ENCODE measurements at places on chromosomes 1 and 21. TPM values are rescaled to one million over a fixed set of nuclear protein-coding genes. Genes with fewer than 3 reads are reported as not detected.
A peak's percentile ranks its signal among the peaks of the same experiment; 100 is the strongest.

OR10T2 gene
- not detected for total RNA-seq

- no peak for DNase-seq
Measured at GRCh38 chr1:9861360-9861759, 37.6 kb upstream of the CLSTN1 start.

- no peak for DNase-seq
Measured at GRCh38 chr1:166378805-166379204, 212.0 kb upstream of the FAM78B start.

DNA sequence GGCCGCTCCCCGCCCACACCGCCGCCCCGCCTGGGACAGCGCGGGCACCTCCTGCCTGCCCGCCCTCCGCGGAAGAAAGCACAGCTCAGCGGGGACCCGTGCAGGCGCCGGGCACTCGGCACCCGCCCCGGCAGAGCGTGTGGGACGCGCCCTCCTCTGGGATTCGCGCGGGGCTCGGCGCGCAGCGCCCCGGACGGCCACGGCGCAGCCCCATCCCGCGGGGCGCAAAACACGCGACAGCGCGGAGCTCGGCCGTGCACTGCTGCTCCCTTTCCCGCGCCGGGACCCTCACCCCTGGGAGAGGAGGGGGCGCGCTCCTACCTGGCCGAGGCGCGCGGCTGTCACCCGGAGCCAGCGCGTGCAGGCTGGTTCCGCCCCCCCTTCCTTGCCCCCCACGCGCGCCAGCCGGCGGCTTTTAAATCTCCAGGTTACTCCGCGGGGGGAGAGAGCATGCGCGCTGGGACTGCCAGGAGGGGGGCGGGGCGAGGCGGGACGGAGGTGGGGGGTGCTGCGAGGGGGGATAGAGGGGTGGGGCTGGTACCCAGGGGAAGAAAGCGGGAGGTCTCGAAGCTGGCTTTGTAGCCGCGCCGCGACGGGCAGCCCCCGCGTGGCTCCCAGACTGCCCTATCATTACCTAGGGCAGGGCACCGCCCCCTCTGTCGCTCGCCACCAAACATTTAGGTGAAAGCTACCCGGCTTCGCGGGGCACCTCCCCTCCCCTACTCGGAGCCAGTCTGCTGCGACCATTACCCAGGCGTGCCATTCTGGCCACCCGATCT, at the start of gene SLC45A3:
Gene SLC45A3 (minus strand): TSS at position 437 of the 779 bp plus-strand sequence. CDS start 15,853 bp downstream, outside the sequence.
- DNase-seq: no peak

GRCh38 chr1:107557095-107557494, 407.9 kb downstream of the VAV3 start:
- DNase-seq: peak; percentile 56

GPR89B gene
- 36.0 TPM for total RNA-seq

DNA sequence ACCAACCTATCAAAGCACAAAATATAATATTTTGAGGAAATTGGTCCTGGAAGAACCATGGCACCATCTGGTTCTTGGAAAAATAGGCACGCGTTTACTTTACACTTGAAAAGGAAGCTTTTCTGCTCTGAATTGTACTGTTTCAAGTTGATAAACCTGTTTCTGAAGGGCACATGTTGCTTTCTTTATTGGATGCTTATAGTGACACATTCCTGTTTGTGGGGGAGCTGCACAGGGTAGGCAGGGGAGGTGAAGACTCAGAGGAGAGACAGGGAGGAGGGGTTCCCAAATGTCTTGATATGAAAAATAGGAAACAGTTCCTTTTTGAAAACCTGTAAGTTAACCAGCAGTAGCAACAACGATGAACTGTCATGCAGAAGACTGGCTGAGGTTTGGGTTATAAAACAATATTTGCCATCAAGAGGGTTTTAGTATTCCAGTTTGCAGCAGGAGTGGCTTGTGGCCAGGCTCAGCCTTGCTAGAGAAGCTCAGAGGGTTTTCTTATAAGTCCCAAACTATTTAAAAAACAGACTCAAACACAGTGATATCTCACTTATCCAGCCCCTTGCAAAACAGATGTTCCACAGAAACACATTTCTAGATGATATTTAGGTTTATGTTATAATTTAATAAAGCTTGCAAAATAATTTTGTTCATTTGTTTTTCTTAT, 127.0 kb upstream of the MROH9 start:
- peak; percentile 6 for DNase-seq

GRCh38 chr1:119946724-119947123, 50.4 kb upstream of the ADAM30 start:
- DNase-seq: no peak

RPF1 gene
- 22.0 TPM for total RNA-seq

GRCh38 chr1:214514032-214514818, 37.2 kb downstream of the PTPN14 start:
- DNase-seq: no peak

DNA sequence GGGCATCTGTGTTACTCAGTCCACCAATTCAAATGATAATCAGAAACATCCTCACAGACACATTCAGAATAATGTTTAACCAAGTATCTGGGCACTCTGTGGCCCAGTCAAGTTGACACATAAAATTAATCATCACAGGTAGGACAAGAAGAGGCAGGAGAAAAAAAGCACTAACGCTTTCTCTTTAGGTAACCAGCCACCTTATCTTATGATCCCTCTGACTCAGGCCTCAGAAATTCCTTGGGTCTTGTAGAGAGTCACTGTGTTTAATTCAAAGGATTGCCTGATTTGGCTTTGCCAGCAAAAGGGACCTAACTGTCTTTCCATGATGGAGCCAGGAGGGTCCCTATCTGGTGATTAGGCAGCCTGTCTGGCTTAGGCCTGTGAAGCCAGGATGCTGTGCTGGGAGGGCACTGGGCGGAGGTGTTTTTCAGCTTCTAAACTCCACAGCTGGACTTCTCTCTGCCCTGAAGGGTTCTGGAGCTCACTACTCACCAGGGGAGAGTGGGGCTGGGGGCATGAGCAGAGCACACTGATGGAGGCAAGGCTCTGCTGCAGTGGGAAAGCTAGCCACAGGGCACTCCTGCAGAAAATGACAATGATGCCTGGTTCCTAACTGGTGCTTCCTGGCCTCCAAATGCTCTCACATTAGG, 36.4 kb upstream of the STUM start:
- peak; percentile 78 for DNase-seq

- no peak for DNase-seq
Measured at GRCh38 chr1:32741413-32742198, 39.0 kb upstream of the SYNC start.

DNA sequence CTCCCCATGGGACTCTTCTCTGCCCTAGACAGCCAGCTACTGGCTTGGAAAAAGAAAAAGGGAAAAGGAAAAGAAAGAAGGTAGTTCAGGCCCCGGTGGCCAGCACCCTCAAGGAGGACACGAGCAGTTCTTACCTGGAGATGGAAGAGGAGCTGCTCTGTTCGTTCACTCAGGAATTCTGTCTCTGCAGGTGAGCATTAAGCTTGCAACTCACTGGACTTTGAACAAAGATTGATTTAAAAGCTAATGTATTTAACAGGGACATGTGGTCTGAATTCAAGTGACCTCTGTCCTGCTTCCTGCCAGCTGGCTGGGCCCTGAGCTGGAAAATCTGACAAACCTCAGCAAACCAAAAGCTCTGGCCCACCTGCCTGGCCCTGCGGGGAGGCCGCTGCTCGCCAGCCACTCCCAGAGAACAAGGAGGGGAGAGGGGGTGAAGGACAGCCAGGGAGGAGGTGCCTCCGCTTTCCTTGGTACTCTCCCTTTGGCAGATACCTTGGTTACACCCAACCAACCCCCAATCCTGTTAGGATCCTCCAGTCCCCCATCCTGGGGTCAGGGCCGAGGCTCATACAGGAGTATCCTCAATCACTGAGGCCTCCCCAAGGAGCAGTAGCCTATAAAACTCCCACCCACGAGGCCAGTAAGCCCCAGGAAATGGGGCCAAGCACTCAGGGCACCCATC, at the start of gene PDZK1:
Gene PDZK1 (minus strand): TSS at position 186 of the 685 bp plus-strand sequence. CDS start 19,347 bp downstream, outside the sequence.
- no peak for DNase-seq

DNA sequence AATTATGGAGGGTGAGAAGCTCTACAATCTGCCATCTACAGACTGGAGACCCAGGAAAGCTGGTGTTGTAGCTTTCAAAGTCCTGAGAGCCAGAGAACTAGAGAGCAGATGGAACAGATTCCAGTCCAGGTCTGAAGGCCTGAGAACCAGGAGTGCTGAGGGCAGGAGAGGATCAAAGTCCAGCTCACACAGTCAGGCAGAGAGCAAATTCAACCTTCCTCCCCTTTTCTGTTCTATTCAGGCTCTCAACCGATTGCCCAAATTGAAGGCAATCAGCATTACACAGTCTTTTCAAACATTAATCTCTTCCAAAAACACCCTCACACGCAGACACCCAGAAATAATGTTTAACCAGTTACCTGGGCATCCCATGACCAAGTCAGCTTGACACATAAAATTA, 2.5 kb upstream of the TMPRSS2 start:
- no peak for DNase-seq

DNA sequence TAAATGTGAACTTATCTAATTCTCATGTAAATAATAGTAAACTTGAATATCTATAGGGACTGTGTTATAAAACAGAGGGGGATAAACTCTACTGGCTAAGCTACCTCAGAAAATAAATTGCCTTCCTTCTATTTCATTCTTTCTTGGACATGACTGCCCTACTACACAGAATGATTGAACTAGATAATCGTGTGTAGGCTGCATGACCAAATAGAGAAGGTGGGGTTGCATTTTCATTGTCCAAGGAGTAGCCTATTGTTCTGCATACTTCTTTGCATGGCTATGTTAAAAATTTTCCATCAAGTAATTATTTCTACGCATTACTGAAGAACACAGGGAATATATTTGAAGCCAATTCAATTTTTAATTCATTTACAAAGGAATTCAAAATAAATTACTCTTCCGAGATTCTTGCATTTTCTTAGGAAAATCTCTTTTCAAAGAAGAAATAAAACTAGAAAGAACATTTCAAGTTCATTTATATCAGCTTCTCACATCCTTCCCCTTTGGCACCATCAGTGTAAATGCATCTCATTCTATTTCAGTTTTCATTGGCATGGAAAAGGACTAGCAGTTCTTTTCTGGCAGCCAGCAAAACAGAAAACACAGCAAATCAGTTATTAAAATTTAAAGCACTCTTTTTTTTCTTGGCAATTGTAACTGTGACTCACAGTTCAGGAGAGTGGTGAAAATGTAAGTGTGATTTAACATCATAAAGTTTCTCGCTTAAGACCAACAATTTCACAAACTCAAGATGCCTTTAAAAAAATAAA, 714.7 kb downstream of the NCAM2 start:
- DNase-seq: no peak

DNA sequence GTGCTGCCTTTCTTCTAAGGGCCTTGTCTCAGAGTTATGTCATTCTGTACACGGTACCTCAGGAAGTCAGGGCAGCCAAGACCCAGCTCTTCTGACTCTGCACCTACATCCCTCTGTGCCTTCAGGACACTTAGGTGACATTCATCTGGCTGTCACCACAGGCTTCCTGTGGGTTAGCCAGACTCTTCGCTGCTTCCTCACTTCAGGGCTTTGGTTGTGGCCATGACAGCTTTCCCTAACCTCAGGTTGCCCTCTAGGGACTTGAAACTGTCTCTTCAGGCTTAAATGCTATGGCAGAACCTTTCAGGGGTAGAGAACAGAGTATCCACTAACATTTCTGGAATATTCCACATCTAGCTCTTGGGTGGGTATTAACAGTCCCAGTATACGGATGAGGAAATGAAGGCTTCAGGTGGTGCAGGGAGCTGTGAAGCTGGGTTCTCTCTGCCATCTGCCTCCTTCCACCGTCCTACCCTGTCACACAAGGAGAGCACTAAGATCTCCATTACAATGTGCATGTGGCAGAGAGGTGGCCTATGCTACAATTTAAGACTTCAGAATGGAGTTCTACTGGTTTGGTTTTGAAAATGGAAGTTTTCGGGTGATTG, 9.9 kb downstream of the TSSK3 start:
- no peak for DNase-seq

DNA sequence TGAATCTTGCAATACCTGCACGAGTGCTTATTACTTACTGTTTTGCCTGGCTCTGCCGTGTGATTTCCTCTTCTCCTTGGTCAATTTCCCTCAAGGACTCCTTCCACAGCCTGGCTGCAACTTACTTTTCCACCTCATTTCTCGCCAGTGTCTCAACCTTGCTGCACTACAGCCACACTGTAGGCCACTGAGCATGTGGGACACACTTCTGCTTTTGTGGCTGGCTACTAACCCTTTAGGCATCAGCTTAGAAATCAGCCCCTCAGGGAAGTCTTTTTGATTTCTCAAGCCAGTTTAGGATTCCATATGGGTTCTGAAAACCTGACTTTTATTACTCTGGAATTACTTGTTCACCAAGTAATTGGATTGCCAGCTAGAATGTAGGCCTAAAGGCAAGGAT, 5.2 kb upstream of the DMRTB1 start:
- DNase-seq: no peak

- no peak for DNase-seq
Measured at GRCh38 chr1:211684331-211684730, 8.9 kb upstream of the NEK2 start.

PTPRC gene
- under 0.01 TPM for total RNA-seq

DNA sequence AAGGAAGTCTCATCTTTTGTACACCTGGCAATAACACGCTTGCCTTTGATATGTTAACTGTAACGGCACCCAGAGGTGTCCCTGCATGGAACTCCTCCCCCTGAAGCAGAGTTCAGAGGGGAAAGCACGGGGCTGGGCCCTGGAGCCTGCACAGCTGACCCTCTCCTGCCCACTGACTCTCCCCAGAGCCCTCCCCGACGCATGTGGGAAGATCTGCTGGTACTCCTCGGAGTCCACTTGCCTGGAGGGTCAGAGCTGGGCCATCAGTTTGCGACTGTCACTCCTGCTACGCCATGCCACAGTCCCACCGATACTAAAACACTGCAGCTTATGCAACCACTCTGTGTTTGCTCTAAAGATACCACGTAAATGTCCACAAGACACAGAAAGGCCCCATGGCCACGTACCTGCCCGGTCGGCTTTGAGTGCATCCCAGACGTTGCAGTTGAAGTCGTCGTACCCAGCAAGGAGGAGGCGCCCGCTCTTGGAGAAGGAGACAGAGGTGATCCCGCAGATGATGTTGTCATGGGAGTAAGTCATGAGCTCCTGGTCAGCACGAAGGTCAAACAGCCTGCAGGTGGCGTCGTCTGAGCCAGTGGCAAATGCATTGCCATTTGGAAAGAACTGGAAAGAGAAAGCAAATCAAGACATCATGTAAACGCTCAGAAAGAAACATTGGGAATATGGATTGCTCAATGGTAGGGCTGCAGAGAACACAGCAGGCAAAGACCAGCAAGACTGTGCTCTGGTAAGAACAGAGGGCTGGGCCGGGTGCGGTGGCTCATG, 10.6 kb upstream of the NADK start:
- no peak for DNase-seq

MR1 gene
- total RNA-seq: 46.3 TPM

NGF gene
- 0.17 TPM for total RNA-seq

- peak; percentile 25 for DNase-seq
Measured at GRCh38 chr1:230772457-230773395, 25.5 kb downstream of the CAPN9 start.

DNA sequence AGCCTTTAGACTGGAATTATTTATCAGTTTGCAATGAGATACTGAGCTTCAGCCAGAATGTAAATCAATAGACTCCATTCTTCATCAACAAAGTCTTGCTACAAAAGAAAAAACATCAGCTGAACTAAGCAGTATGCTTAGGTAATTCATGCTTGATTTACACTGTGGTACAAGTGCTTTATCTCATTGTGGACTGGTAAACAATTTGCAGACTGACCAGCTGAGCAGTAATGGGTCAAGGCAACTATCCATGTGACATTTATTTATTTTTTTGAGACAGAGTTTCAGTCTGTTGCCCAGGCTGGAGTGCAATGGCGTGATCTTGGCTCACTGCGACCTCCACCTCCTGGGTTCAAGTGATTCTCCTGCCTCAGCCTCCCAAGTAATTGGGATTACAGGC, 39.8 kb upstream of the SYT2 start:
- no peak for DNase-seq

GRCh38 chr21:14554948-14555347, 8.8 kb upstream of the SAMSN1 start:
- DNase-seq: peak; percentile 21

GRCh38 chr1:207221934-207222351, 99.5 kb upstream of the CD55 start:
- DNase-seq: peak; percentile 80

Data from mammary epithelial cell (primary cell).